ENCODE measurements at places on chromosomes 7 and 10.

GRCh38 chr10:68955832-68956532, at the start of gene DDX21:
DDX21 (plus strand) TSS chr10:68956170; CDS start chr10:68956226, 56 bp downstream.
- DNase-seq = peak; percentile 88

DNA sequence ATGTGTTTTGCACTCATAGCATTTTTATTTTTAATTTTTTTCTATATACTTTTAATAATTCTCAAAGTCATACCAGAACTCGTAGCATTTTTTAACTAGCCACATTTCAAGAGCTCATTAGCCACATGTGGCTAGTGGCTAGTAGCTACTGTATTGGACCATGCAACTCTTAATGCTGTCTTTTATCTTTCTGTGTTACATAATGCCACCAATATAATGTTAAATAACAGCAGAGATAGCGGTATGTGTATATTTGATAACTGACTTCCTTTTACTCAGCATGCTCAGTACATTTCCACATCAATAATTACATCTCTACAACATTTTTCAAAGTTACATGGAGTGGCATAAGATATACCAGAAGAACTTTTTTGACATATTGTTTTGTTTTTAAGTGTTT, 91.4 kb downstream of the CDK13 start:
- no peak for DNase-seq

DNA sequence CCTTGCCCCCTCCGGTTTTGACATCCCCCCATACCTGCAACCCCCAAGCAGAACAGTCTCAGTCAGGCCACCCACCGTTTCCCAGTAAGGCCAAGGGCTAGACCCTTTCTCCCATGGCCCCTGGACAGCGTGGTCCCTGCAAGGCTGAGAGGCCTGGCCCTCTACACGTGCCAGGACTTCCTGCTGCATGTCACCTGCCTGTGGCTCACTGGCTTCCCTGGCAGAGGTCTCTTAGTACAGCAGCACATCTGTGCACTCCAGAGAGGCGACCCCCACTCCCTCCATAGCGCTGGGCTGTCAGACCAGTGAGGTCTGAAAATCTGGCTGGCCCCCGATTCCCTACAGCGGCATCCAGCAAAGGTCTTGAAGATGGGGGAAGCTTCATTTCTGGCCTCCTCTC, 26.4 kb upstream of the JAKMIP3 start:
- no peak for DNase-seq

GRCh38 chr10:70656489-70656888, 15.8 kb upstream of the ADAMTS14 start:
- DNase-seq = no peak

- no peak for DNase-seq
Measured at GRCh38 chr7:141704741-141705140, 2.8 kb upstream of the DENND11 start.

GRCh38 chr10:113099431-113100183, 149.6 kb downstream of the TCF7L2 start:
- DNase-seq = no peak

GRCh38 chr7:130262448-130262847, 4.2 kb upstream of the CPA2 start:
- no peak for DNase-seq

- DNase-seq = no peak
Measured at GRCh38 chr10:110068780-110069179, 61.0 kb downstream of the ADD3 start.

GRCh38 chr10:93715345-93715744, 13.0 kb upstream of the FRA10AC1 start:
- no peak for DNase-seq

GRCh38 chr10:15320522-15321203, 50.4 kb downstream of the FAM171A1 start:
- no peak for DNase-seq

GRCh38 chr7:66333443-66333842, 128.3 kb downstream of the TPST1 start:
- no peak for DNase-seq

DNA sequence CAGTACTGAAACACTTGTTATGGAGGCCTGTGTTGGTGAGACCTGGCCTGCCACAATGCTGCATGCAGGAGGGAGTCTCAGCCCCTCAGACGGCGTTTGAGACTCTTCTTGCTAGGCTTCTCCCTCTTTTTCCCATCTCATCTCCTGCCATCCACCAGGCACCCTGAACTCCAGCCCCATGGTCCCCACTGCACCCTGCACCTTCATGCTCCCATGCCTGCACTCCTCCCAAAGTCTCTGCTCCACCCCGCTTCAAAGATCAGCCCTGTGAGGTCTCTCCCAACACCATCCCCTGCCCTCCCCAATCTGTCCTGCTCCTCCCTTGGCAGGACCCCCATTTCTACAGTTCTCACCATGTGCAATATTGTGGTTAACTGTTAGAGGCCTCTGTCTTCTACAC, 61.7 kb downstream of the VOPP1 start:
- DNase-seq = no peak

- no peak for DNase-seq
Measured at GRCh38 chr7:32023376-32023775, 46.8 kb downstream of the PDE1C start.

- no peak for DNase-seq
Measured at GRCh38 chr10:128059266-128059981, 66.8 kb downstream of the MKI67 start.

- no peak for DNase-seq
Measured at GRCh38 chr10:94412449-94412848, 10.1 kb downstream of the TBC1D12 start.

DNA sequence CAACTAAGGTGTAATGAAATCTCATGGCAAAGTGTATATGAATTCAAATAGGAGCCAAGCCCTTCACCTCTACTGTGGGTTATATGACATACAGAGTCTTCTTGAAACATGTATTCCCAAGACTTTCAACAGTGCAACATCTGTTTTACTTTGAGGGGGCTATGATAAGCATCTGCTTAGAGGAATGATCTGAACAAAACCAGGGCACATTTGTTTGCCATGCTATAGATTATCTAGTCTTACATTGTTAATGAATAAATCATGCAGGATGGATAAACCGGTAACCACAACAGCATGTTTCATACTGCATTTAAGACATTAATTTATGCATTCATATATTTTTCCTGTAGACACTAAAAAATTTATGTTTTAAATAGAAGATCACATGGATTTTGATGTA, 1021.9 kb downstream of the LRMDA start:
- no peak for DNase-seq

- DNase-seq = no peak
Measured at GRCh38 chr10:73590881-73591799, at the start of gene USP54. USP54 (minus strand) TSS chr10:73591342; CDS start chr10:73575658, 15,684 bp downstream.

- DNase-seq = no peak
Measured at GRCh38 chr7:70132226-70132851, 534.1 kb downstream of the AUTS2 start.

DNA sequence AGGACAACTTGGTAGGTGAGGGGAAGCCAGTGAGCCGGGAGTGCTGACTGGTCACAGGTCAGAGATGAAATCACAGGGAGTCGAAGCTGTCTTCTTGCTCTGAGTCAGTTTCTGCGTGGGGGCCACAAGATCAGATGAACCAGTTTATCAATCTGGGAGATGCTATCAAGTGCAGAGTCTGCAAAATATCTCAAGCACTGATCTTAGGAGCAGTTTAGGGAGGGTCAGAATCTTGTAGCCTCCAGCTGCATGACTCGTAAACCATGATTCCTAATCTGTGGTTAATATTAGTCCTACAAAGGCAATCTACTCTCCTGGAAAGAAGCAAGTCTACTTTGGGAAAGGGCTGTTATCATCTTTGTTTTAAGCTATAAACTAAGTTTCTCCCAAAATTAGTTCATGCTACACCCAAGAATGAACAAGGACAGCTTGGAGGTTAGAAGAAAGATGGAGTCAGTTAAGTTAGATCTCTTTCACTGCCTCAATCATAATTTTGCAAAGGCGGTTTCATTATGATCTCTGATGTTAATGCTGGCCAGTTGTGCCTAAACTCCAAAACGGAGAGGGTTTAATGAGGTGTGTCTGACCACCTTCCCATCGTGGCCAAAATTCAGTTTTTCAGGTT, 8.4 kb upstream of the LMOD2 start:
- no peak for DNase-seq

DNA sequence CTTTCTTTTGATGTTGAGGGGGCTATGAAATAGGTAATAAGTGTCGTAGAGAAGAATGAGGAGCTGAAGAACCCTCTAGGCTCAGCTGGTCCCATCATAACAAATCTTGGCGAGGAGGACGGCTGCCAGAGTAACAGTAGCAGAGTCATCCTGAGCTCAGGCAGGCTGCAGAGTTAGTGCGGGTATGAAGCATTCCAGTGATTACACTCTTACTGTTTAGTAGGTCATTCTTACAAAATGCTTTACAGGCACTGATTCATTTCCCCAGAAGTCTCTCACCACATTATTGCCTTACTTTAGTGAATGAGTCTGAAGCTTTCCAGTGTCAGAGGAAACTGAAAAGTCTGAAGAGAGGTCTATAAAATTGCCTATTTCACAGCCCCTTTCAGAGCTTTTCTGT, 43.9 kb upstream of the GPR158 start:
- no peak for DNase-seq

DNA sequence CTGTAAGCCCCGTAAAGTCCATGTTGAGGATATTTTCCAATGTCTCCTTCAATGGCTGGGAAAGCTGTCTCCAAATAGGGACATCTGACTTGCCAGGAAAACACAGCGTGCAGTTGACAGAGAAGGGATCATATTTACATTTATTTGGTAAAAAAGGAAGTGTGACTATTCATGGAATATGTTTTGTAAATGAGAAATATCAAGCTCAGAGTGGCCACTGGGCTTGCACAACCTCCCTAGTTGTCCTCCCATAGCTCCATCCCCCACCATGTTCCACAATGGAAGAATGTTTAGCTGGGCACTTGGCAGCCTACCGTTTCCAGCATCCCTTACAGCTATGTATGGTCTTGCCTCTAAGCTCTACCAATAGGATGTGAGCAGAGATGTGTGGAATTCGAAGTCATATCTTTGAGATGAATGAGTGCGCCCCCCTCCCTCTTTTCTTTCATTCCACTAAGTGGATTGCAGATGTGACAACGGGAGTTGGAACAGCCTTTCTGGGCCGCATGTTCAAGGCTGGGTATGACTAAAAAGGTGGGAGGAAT, 306.6 kb upstream of the ZMIZ1 start:
- no peak for DNase-seq

GRCh38 chr10:50511492-50512213, 112.1 kb downstream of the SGMS1 start:
- DNase-seq = no peak

DNA sequence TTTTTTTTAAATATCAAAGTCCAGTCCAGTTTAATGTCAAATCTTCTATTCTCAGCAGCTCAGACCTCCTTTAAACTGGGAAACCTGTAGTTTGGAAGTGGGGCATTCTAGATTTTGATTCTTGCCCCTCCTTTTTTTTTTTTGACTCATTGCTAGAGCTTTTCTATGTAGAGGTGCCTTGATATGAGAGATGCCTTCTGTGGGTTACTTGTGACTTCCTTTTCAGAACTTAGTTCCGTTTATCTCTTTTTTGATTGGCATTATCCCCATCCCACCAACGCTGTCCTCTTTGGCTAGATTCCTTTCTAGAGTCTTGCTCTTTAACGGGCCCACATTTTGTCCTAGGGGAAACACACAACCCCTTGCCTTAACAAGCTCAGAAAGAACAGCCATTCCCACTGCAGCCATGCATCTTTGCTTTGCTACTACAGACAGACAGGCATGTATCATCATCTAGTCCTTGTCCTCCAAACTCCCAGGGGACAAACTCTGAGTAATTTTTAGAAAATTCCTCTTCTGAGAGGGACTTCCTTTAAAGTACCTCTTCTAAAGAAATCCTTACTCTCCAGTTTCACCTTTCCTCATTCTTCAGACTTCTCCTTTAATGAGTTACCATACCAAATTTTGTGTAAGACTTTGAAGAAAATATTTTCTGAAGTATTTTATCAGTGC, 153.6 kb downstream of the PHF14 start:
- DNase-seq = no peak

DNA sequence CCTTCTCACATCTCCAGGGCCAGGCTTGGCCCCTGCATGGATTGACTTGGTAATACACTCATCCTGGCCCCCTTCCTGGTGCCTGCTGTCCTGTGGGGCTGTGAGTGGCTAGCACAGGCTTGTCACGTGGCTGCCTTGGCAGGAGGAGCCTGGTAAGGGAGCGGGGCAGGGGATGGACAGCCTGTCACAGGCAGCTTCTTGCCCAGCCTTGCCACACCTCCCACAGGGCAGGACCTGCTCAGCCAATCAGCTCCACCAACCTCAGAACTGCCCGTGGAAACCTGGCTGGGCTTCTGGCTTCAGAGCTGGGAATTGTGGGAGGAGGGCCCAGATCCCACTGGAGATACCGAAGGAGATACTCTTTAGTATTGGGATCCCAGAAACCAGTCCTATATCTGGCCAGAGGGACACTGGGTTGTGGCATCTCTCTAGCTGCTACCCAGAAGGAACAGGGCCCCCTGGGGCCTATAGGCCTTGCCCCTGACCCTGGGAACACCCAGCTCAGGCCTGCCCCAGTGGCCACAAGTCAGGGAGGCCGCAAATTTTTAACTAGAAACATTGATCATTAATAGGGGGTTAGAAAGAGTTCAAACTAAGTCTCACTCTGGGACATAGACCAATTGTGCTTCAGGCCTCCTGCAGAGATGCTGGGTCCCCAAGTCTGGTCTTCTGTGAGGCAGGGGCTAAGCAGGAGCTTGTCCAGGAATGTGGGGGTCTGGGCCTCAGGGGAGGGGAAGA, at the start of gene HOGA1:
HOGA1 (plus strand) TSS at position 330 of the 738 bp plus-strand sequence; CDS start at position 645, 315 bp downstream.
- no peak for DNase-seq

- DNase-seq = no peak
Measured at GRCh38 chr10:43128958-43129706, 9.1 kb upstream of the CSGALNACT2 start.
